H9 (cell line): ENCODE measurements at places on chromosomes 2 and 18. TPM values are rescaled to one million over a fixed set of nuclear protein-coding genes. Genes with fewer than 3 reads are reported as not detected.

DNA sequence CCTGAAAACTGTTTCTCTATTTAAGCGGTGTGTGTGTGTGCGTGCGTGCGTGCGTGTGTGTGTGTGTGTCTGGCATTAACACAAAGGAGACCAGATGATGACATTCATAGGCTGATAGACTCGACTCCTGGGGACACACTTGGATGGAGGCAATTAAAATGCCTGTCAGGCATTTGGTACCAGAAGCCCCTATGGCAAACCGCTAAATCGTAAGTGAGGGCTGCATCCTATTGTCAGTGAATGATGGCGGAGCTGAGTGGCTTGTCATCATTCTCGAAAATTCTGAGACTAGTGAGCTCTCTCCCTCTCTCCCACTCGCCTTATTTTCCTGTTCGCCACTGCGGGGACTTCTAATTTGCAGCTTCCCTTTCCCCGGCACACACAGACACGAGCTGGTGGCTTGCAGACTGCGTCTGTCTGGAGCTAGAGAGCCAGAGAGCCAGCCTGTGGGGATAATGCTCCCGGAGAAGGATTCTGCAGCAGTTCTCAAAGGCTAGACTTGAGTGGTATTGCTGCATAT is 155.4 kb downstream of the MAP2 start:
- H3K4me3 ChIP-seq, result peak overlapping the region; percentile 73
- peak; percentile 31 for DNase-seq
- H3K27ac ChIP-seq, result no peak overlapping the region
- H3K4me1 ChIP-seq, result no peaks in the 10 kb centered on the region; the same call in 1 of the 2 replicates
- H3K36me3 ChIP-seq, result no peaks in the 10 kb centered on the region

DNA sequence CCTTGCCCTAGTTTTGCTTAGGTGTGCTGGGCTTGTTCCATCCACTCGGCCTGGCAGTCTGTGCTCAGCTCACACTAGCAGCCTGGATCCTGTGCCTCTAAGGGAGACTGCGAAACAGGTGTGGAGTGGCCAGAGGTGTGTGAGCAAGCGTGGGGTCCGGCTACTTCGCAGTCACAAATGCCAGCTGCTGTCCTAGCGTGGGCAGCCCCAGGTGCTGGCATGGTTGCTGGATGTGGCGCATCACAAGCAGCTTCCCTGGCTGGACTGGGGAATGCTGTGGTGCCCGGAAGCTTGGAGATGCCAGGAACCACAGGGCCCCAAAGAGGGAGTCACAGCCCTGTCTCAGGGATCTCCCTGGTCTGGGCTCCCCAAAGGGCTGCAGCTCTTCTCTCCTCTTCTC is 119.0 kb upstream of the TMEFF2 start:
- no peaks in the 10 kb centered on the region for H3K4me1 ChIP-seq
- H3K27ac ChIP-seq, result no peak overlapping the region
- H3K4me3 ChIP-seq, result no peak overlapping the region
- H3K27me3 ChIP-seq, result no peaks in the 10 kb centered on the region

DNA sequence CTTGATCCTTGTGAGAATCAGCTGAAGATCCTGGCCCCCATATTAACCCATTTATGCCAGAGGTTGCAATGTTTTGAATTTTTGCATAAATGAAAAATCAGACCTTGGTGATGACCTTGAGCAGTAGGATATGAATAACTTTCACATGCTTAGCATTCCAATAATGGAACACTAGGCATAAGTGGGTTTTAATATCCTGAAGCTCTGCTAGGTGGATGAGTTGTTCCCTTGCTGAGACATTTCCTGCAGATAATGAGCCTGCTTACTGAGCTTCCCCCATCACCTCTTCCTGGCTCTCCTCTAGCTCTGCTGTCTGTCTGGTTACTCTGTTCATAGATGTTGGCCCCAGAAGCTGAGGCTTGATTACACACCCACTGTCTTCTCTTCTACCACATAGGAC is 25.5 kb upstream of the SEC11C start:
- H3K27ac ChIP-seq, result no peak overlapping the region
- no peak overlapping the region for H3K4me3 ChIP-seq
- no peaks in the 10 kb centered on the region for H3K36me3 ChIP-seq
- no peaks in the 10 kb centered on the region; the same call in 1 of the 2 replicates for H3K27me3 ChIP-seq
- no peak for DNase-seq

- H3K4me1 ChIP-seq, result peaks cover 4% of the 10 kb centered on the region; the same call in 1 of the 2 replicates
- H3K27ac ChIP-seq, result peak overlapping the region; percentile 70
- no peaks in the 10 kb centered on the region for H3K27me3 ChIP-seq
- DNase-seq, result no peak
- peak overlapping the region; percentile 33; the same call in 2 of the 3 replicates for H3K4me3 ChIP-seq
- H3K36me3 ChIP-seq, result peaks cover 3% of the 10 kb centered on the region; the same call in 1 of the 3 replicates
Measured at GRCh38 chr2:215917953-215918620, 95.3 kb downstream of the MREG start.

- H3K27ac ChIP-seq, result no peak overlapping the region
- DNase-seq, result no peak
- no peaks in the 10 kb centered on the region; the same call in 1 of the 2 replicates for H3K4me1 ChIP-seq
- no peak overlapping the region for H3K4me3 ChIP-seq
- no peaks in the 10 kb centered on the region; the same call in 1 of the 2 replicates for H3K36me3 ChIP-seq
- H3K27me3 ChIP-seq, result no peaks in the 10 kb centered on the region
Measured at GRCh38 chr2:235550946-235551345, 57.1 kb downstream of the AGAP1 start.

GRCh38 chr2:122421775-122422174 is 666.3 kb downstream of the TSN start:
- no peak overlapping the region for H3K4me3 ChIP-seq
- no peak for DNase-seq
- no peaks in the 10 kb centered on the region for H3K4me1 ChIP-seq
- no peak overlapping the region for H3K27ac ChIP-seq
- H3K27me3 ChIP-seq, result no peaks in the 10 kb centered on the region
- H3K36me3 ChIP-seq, result no peaks in the 10 kb centered on the region

DNA sequence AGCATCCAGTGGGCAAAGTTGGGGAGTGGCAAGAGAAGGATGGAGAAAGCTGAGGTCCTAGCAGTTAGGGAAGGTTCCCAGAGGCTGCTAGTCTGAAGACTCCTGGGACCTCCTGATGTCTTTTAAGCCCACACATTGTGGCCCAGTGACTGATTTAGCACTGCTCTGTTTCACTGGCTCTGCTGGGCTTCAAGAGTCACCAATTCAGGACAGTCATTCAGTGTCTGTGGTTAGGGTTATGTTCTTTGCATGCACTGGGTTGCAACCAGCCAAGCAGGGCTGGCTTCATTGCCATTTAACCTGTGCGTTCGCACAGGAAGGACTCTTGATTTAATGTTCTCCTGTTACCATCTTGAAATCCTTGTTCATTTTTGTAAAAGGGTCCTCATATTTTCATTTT is 199.2 kb downstream of the ICOS start:
- H3K36me3 ChIP-seq, result no peaks in the 10 kb centered on the region
- no peak for DNase-seq
- no peak overlapping the region for H3K27ac ChIP-seq
- H3K27me3 ChIP-seq, result no peaks in the 10 kb centered on the region
- no peaks in the 10 kb centered on the region for H3K4me1 ChIP-seq
- H3K4me3 ChIP-seq, result no peak overlapping the region

- H3K36me3 ChIP-seq, result no peaks in the 10 kb centered on the region
- no peak overlapping the region for H3K4me3 ChIP-seq
- DNase-seq, result no peak
- H3K27ac ChIP-seq, result no peak overlapping the region
Measured at GRCh38 chr2:221337957-221338685, 234.0 kb downstream of the EPHA4 start.

DNA sequence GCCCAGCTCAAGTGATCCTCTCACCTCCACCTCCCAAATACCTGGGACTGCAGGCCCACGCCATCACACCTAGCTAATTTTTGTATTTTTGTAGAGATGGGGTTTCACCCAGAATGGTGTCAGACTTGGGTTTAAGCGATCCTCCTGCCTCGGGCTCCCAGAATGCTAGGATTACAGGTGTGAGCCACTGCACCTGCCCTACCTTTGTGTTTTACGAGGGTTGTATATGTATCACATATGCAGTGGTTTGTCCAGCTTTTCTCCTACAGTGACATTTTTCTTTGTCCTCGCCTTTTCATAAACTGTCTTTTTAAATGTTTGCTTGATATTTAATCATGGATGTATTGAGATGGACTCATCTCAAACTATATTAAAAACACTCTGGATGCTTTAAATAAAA is 38.5 kb downstream of the AGAP1 start:
- H3K27me3 ChIP-seq, result no peaks in the 10 kb centered on the region
- no peak overlapping the region for H3K27ac ChIP-seq
- no peak overlapping the region for H3K4me3 ChIP-seq
- peaks cover 9% of the 10 kb centered on the region for H3K36me3 ChIP-seq
- H3K4me1 ChIP-seq, result peaks cover 8% of the 10 kb centered on the region

- H3K27me3 ChIP-seq, result no peaks in the 10 kb centered on the region
- peak; percentile 17 for DNase-seq
- no peak overlapping the region for H3K4me3 ChIP-seq
Measured at GRCh38 chr2:71613953-71614925, 160.9 kb downstream of the DYSF start.

DNA sequence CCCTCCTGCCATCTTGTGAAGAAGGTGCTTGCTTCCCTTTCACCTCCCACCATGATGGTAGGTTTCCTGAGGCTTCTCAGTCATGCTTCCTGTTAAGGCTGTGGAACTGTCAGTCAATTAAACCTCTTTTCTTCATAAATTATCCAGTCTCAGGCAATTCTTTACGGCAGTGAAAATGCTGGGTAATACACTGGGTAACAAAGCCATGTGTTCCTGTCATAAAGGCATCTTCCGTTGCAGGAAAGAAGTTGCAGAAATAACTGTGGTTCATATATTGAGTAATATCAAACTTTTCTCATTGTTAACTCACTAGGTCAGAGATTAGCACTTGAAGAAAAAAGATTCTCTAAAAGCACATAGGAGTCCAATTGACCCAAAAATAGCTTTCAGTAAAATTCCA is 163.9 kb upstream of the HNMT start:
- H3K36me3 ChIP-seq, result peaks cover 14% of the 10 kb centered on the region
- H3K4me3 ChIP-seq, result no peak overlapping the region
- H3K27me3 ChIP-seq, result no peaks in the 10 kb centered on the region

Gene RGPD4
- total RNA-seq, result 0.07 TPM in 2 replicates

Gene UGT1A3
- total RNA-seq, result not detected in 2 replicates

Gene FTCDNL1
- 0.81 and 2.0 TPM in 2 replicates for total RNA-seq

Gene ZNF396
- 0.94 and 1.2 TPM in 2 replicates for total RNA-seq
